ENCODE measurements at places on chromosomes 7 and 10.

GRCh38 chr10:51082857-51083256 is 8.6 kb downstream of the PRKG1 start:
- DNase-seq, result no peak

- DNase-seq, result no peak
Observed at GRCh38 chr10:97883092-97883485, 33.4 kb downstream of the GOLGA7B start.

DNA sequence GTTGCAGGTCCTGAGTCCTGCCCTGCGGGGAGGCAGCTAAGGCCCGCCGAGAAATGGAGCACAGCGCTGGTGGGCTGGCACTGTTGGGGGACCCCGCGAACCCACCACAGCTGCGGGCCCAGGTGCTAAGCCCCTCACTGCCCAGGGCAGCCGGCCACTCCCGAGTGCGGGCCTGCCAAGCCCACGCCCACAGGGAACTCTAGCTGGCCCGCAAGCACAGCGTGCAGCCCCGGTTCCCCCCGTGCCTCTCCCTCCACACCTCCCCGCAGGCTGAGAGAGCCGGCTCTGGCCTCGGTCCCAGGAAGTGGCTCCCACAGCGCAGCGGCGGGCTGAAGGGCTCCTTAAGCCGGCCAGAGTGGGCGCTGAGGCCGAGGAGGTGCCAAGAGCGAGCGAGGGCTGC is 3.5 kb upstream of the NSMCE4A start:
- no peak for DNase-seq

DNA sequence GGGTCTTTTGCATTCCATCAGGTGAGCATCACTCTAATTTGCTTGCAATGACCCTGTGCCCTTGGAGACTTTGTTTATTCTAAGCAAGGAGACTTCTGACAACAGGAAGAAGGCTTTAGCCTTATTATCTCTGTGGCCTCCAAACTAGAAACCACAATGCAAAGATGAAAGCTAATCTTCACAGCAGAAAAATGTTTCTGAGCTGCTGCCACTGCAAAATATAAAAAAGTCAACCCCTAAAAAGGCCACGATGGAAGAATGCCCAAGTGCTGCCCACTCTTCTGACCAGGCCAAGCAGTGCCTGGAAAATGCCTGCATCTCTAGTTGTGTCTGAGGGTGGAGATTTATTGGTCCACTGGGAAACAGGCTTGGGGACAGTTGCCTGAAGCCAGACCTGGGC is 299.9 kb downstream of the C7orf25 start:
- DNase-seq, result no peak

GRCh38 chr7:104795086-104795485 is 218.9 kb upstream of the KMT2E start:
- DNase-seq, result no peak

DNA sequence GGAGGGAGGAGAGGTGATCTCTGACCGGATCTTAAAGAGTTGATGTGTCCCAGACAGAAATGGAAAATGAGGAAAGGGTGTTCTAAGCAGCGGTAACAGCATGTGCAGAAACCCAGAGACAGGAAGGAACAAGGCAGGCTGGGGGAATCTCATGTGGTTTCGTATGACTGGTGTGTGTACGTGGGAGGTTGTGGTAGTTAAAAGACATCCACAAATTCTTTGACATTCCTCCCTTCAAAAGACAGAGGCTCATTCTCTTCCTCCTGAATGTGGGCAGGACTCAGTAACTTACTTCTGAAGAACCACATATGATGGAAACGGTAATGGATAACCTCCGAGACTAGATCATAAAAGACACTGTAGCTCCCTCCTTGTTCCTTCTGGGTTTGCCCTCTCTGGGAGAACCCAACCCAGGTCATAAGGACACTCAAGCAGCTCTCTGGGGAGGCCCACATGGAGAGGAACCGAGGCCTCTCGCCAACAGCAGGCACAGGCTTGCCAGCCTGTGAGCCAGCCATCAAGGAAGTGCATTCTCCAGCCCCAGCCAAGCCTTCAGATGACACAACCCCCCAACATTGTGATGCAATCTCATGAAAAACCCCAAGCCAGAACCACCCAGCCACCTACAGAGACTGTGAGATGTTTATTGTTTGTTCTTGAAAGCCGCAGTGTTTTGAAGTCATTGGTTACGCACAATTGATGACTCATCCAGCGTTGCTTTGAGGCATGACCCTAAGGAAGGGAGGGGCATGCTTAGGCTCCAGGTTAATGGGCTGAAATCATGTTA is 116.0 kb downstream of the SLIT1 start:
- DNase-seq, result no peak

DNA sequence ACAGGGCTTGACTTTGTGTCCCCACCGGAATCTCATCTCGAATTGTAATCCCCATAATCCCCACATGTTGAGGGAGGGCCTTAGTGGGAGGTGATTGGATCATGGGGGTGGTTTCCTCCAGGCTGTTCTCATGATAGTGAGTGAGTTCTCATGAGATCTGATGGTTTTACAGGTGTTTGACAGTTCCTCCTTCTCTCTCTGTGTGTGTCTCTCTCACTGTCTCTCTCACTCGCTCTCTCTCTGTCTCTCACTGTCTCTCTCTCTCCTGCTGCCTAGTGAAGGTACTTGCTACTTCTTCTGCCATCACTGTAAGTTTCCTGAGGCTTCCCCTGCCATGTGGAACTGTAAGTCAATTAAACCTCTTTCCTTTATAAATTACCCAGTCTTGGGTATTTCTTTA is 289.8 kb upstream of the HABP2 start:
- DNase-seq, result no peak

DNA sequence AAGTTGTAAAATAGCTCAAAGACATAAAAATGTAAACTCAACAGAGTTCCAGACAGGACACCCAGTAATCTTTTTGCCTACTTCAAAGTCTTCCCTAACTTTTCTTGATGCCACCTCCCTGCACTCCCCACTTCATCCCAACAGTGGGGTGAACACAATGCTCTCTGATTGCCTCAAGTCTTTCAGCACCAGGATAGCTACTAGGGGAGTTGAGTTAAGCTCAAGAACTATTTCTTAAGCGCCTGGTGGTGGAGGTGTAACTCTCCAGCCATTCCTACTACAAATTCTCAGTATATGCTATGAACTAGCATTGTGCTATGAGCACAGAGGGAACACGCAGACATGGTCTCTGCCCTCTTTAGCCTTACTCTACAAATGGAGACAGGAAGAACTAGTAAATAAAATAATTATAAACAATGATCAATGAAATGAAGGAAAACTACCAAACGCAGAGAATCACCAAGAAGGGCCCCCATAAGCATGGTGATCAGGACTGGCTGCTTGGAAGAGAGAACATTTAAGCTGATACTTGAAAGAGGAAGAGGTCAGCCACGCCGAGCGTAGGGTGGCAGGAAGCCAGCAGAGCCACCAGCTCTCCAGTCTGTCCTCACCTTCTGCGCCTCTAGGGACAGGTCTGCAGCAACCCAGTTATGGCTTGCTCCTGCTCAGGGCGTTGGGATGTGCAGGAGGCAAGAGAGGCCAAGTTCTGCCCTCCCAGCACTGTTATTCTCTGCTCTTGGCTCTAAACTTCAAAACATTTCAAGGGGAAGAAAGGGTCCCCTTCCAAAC is 16.7 kb upstream of the FRA10AC1 start:
- no peak for DNase-seq

DNA sequence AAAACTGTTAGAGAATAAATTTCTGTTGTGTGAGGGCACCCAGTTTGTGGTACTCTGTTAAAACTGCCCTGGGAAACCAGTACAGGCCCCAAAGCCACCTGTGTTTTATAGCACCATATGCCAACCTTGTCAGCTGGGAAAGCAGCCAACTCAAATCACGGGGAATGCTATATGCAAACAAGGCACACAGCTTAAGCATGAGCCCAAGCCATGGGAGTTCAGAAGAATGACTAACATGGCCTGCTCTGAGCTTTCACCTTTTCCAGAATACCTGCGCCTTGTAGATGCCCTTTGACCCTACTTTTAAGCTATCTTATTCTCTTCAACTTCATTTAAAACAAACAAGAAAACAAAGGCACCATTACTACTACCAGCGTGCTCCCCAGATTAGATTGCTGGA is 5.5 kb upstream of the SLC25A13 start:
- no peak for DNase-seq

GRCh38 chr7:47513741-47514241 is 68.1 kb downstream of the TNS3 start:
- DNase-seq, result no peak

- no peak for DNase-seq
Observed at GRCh38 chr7:94146408-94146807, 142.3 kb upstream of the BET1 start.

GRCh38 chr10:130994845-130995244 is 316.7 kb downstream of the TCERG1L start:
- DNase-seq, result no peak

DNA sequence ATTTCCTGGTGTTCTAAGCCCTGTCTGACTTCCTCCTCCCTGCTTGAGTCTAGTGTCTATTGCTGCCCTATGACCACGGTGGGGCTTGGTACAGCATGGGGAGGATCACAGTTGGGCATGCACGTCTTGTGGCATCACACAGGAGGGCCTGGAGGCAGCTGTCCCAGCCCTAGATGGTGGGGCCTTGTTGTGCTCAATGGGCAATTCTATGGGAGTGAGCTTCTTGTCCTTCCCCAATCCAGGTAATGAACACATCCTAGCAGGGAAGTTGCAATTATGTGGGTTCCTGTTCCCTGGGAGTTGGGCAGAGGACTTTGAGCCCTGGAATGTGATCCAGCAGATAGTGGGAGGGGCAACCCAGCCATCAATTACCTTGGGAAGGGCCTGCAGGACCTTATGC is 10.8 kb upstream of the FAM3C start:
- DNase-seq, result no peak

GRCh38 chr7:41006306-41006995 is 696.4 kb downstream of the INHBA start:
- no peak for DNase-seq

DNA sequence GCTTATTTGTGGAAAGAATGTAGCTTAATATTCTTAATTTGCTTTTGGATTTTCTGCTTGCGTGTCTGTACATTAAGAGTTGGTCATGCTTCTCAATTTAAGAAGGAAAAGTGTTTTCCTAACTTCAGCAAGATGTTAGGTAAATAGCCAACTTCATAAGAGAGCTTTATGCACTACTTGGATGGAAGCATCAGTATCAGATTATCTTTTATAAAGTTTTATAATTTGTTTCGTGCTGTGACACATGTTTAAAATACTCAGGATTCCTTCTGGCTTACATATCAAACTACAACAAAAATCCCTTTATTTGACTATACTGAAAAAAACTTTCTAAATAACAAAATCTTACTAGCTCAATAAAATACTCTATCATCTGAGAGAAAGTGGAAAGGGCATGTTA is 34.8 kb upstream of the AGR2 start:
- no peak for DNase-seq

GRCh38 chr10:29470355-29470705 is 164.4 kb downstream of the SVIL start:
- DNase-seq, result no peak

DNA sequence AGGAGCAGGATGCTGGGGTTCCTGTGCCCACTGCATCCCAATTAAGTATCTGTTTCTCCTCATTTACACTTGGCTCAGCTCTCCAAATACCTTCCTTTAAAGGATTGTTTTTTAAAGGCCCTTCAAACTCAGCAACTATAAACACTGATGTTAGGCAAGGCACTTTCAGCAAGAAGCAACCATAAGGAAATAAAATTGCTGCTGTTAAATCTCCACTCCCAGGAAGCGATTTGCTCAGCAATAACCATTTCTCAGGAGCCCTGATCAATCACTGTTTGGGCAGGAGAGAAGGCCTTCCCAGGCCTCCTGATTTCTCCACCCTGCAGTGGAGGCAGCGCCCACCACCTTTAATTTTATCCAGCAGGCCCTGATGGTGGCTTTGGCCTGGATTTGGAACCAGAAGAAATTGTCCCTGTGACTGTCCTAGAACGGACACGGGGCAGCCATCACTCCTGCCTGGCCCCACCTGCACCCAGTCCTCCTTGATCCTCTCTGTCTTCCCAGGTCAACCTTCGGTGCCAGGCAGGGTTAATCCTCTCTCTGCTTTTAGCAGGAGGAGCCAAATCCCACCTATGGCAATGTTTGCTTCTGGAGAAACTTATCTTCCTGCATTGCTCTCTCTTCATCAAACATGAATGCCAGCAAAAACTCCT is 199.8 kb downstream of the PLXNA4 start:
- no peak for DNase-seq

DNA sequence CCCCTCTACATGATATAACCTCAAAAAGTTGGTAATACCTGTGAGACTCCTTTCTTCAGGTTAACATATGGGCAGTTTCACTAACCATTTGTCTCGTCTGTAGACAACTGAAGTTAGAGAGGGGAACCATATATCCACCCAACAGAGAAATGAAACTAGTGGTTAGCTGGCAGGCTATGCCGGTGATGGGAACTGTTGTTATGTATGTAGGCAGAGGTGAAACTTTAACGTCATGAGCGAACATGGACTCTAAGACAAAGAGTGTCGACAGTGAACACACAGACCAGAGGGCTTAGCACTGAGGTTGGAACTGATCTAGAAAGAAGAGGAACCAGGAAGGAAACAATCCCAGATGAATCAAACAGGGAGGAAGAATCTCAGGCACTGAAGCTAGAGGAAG is 112.4 kb downstream of the ELMO1 start:
- no peak for DNase-seq

DNA sequence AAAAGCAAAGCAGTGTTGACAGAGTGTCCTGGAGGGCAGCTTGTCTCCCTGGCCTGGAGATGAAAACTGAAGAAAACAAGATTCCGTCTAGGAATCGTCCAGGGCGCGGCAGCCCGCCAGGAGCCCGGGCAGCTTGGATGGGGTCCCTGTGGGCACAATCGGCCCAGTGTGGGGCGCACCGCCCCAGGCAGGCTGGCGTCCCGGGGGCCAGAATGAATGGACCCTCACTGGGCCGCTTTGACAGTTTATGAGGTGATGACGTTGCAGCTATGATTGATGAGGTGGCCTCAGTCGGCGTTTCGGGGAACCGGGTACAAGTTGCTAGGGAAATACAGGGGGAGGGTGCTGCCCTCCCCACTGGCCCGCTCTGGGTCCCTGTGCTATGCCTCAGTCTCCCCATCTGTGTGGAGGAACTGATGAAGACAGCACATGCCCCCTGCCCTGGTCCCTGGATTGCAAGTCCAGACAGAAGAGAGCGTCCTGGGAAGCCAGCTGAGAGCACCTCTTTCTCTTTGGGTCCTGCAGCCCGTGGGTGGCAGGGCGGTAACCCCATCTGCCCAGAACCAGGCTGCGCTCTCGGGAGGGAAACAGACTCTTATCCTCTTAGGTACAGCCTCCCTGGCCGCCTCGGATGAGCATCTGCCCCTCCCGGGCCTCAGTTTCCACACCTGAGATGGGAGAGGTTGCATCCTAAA is 131.3 kb downstream of the LHPP start:
- DNase-seq, result no peak

Data from stimulated activated CD8-positive, alpha-beta memory T cell treated with anti-CD3 and anti-CD28 coated beads, Interleukin-4, amount 100 ng/mL, for 4 hours (primary cell).